ENCODE measurements at places on chromosomes 2 and 18. TPM values are rescaled to one million over a fixed set of nuclear protein-coding genes. Genes with fewer than 3 reads are reported as not detected.
A peak's percentile ranks its signal among the peaks of the same experiment; 100 is the strongest.

GRCh38 chr2:28465148-28465885 lies 30.5 kb upstream of the PLB1 start:
- DNase-seq: peak; percentile 22

DNA sequence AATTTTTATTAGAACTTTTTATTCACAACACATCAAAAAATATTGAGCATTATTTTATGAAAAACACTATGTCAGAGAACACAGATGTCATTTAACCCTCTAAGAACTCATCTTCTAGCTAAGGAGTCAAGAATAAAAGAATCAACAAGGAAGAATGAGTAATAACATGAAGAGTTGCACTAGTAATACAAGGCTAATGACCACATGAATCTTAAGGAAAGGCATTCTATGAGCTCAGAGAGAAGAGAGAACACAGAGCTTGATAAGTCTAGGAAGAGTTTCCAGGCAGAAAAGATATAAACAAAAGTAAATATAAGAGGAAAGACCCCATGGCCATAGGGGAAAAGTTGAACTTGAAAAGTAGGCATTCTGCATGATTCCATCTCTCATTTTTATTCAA lies 166.5 kb downstream of the MAIP1 start:
- DNase-seq: no peak

- no peak for DNase-seq
Measured at GRCh38 chr2:229339618-229340017, 68.5 kb upstream of the PID1 start.

GRCh38 chr2:172976816-172977215 lies 98.8 kb upstream of the MAP3K20 start:
- DNase-seq: no peak

DNA sequence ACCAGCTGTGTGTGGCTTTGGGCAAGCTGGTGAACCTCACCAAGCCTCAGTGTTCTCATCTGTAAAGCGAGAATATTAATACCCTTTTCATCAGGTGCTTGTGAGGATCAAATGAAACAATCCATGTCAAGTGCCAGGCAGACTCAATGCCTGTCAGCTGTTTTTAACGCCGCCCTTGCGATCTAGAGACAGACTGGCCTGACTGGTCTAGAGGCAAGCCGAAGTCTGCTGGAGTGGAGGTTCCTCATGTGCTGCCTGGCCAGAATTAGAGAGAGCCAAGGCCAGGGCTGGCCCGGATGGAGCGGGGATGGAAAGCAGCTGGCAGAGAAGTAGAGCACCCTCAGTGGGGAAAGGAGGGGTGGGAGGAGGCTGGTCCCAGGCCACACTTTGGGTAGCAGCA lies 74.5 kb upstream of the B3GNT7 start:
- DNase-seq: no peak

DNA sequence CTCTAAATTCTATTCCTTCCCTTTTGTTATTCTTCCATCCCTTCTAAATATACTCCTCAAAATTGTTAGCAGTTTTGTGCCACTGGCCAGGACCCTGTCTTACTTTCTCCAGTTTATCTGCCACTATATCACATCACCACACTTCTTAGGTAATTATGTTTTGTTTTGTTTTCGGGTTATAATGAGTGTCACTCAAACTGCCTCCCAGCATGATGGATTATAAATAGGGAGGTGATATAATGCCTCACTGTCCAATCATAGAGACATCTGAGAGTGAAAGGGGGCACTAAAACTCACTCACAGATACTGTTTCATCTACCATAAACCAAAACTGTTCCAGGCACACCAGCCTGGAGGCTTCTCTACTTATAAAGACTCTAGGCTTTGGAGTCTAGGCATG lies 3.5 kb downstream of the RSAD2 start:
- no peak for DNase-seq

DNA sequence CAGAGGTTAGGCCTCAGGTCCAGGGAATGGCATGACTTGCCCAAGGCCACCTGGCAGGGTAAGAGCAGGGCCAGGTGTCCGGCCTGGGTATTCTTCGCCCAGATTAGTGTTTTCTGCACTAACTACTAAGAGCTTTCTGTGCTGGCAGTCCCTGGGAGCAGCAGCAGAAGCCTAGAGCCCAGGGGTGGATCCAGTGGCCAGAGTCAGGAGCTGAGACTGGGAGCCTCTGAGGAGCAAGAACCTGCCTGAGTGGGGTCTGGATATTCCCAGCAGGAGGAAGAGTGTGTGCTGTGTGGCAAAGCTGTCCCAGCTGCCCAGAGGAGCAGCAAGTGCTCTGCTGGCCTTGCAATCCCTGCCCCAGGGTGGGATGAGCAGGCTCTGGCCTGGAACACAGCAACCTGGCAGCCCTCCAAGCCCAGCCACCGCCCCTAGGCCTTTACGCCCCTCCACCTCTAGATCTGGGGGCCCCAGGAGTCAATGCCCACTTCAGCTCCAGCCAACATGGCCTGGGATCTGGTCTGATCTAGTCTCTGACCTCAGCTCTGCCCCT lies 30.7 kb upstream of the GPAT2 start:
- no peak for DNase-seq

GRCh38 chr2:52659546-52659945 lies 1108.1 kb upstream of the CHAC2 start:
- no peak for DNase-seq

DNA sequence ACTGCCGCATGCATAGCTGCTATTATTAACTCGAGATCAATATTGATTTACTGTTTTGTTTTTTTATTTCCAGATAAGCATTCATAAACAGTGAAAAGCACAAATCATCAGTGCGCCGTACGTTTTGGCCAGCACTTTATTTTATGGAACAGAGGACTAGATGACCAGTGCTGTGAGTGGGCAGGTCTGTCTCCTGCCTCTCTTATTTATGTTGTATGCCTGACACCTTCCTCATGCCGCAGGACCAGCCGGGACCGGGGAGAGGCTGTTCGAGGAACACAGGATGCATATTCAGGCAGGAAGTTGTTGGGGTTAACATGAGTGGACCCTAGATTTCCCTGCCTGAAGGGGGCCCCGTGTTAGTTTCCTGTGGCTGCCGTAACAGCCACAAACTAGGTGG lies 72.6 kb downstream of the AGAP1 start:
- no peak for DNase-seq

DNA sequence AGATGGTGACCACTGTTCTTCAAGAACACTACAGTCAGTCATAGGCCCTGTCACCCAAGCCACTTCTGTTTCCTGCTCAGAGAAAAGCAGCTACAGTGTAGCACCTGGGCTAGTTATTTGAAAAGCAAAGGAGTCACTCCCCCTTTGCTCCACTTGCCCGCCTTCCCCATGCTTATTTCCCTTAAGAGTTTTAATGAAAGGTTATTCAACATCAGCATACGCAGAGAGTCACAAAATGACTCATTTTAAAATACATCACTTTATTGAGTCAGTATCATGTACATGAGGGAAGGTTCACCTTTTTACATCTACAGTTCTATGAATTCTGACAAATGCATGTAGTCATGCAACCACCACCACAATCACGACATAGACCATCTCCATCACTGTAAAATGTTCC lies 71.3 kb downstream of the TNFRSF11A start:
- DNase-seq: no peak

DNA sequence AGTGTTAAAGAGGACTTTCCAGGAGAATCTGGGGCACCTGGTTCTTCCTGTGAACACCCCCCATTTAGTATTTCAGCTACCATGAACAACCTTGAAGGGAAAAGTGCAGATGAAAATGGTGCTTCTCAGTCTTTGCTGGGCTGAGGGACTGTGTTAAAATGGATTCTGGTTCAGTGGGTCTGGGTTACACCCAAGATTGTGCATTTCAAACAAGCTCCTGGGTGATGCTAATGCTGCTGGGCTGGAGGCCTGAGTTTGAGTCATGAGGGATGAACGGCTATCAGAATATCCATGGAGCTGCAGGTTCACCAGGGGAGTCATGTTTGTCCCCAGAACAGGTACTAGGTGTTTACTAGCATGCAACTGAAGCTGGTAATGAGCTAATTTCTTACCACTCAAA lies 24.0 kb downstream of the MRPL44 start:
- no peak for DNase-seq

DNA sequence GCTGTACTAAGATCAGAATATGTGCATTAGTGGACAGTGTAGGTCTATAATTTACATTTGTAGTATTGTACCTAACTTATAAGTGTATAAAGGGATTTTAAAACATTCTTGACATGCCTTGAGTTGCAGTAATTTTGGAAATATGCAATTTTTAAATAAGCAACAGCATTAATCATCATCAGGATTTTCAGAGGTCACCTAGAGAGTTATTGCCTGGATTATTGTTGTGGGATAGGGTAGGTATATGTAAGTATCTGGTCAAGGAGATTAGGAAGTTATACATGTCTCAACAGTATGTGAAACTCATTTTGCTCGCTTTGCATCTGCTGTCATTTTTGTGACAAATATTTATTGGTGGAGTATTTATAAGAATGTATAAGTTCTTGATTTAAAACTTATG lies 184.2 kb downstream of the WDR7 start:
- DNase-seq: no peak

- no peak for DNase-seq
Measured at GRCh38 chr2:229805559-229805958, 91.2 kb upstream of the DNER start.

- DNase-seq: no peak
Measured at GRCh38 chr2:219199470-219200211, 6.9 kb upstream of the ZFAND2B start.

DNA sequence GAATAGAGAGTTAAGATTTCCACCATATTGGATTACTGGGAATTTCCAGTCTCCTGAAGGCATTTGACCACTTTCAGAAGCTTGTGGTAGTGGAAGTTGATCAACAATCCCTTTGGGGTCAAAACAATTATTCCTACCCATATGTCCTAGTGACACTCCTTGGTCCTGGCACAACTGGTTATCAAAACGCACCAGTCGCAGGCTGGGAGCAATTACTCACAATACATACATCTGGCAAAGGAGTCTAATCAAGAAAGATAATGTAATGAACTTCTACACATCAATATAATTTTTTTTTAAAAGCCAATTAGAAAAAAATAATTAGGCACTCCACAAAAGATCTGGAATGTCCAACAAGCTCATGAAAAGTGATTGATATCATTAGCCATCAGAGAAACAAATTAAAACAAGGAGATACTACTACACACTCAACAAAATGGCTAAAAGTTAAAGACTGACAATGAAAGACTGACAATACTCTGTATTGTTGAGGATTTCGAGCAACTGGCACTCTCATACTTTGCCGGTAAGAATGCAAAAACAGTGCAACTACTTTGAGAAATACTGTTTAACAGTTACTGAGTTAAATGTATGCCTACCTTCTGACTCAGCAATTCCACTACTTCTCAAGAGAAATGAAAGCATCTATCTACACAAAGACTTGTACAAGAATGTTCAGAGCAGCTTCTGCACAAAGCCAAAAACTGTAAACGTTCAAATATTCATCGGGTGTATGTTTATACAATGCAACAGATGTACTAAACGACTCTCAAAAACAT lies 2.0 kb downstream of the INO80C start:
- no peak for DNase-seq

DNA sequence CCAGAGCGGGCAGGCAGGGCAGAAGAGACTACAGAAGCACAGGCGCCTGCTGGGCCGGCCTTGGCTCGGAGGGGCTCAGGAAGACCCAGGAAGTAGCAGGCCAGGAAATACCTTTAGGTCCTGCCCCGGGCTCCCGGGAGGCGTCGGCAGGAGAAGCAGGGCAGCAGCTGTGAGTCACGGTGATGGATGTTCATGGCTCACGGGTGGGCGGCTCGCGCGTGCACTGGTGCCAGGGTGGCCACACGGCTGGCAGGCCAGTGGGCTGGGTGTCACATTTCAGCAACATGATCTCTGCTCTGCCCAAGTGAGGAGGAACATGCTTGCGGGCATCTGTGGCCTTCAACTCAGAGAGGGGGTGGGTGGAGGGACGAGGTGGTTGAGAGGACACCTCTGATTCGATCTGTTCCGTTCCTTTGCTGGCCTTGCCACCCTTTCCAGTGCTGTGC lies 139.3 kb downstream of the KLHL29 start:
- no peak for DNase-seq

DNA sequence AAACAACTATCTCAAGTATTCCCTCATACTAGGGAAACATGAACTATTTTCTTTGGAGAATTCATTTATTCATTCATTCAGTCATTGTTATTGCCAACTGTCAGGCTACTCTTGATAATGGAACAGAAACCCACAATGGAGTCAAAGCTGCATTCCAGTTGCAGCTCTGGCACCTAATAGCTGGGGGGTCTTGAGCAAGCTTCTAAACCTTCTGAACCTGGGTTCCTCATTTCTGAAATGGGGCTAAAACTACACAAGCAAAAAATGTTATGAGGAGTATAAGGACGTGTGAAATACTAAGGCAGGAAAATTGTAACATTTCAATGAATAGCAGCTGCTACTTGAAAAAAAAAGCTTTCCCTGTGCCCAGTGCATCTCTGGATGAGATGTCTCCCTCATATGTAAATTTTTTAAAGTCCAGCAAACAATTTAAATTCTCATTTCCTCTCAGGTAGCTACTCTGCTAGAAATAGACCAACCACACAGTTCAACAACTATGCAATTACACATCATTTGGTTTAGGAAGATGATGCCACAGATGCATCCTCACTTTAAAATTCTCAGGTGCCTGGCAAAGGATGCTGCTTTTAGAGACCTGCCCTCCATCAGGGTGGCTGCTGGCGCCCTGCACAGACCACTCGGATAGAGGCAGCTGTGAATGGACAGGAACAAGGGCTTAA lies 38.5 kb downstream of the SPRED2 start:
- DNase-seq: no peak

DNA sequence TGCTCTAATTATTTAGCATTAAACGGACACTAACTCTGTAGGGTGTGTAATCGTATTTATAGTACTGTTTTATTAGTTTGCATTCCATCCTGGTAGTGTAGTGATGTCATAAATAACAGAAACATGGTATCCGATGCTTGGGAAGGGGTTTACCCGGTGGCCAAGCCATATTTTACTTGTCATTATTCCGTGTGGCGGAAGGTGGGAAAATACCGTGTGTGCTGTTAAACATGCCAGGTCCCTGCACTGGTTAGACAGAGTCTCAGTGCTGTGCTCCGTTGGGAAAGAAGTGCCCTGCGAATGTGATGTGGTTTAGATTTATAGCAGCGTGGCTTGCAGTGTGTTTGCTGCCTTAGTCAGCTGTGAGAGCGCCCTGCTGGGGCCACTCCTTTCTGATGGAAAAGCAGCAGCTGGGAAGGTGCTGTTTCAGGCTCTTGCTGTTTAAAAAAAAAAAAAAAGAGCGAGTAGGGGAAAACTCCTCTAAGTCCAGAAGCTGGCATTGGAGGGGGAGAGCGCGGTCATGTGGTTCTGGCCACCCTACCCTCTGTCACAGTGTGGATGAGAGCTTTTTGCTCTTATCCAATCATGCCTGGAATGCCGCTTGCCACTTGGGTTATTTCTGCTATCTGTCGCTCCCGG lies 211.0 kb downstream of the NEDD4L start:
- no peak for DNase-seq

DNA sequence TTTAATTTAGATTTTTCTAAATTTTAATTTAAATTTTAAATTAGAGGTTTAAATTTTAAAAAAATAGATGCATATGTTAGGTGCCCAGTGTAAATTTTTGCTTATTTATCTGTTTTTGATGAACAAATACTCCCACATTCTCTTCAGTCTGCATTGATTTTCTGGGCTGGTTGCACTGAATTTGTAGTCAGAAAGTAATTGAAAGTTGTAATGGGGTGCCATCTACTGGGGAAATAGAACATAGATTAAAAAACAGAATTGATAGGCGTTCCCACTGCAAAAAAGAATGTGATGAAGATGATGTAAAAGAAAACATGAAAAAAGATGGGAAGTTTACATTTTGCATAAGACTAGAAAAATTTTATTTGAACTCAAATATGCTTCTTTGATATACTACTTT lies 51.7 kb upstream of the CCDC85A start:
- DNase-seq: no peak

Gene TRIP12
- total RNA-seq: 232 TPM

Gene CNGA3
- total RNA-seq: not detected

Gene RAD51AP2
- not detected for total RNA-seq

Gene NPPC
- not detected for total RNA-seq

Gene CCDC93
- 39.1 TPM for total RNA-seq
